ENCODE measurements at places on chromosomes 7 and 10. TPM values are rescaled to one million over a fixed set of nuclear protein-coding genes. Genes with fewer than 3 reads are reported as not detected.

TFAM gene
- 18.1 TPM for total RNA-seq

CALML3 gene
- total RNA-seq, result not detected

FFAR4 gene
- total RNA-seq, result not detected

LIPJ gene
- under 0.01 TPM for total RNA-seq

GRID2IP gene
- total RNA-seq, result not detected
